ENCODE measurements at places on chromosomes 2 and 18.

GRCh38 chr18:21997207-21998143, 171.9 kb upstream of the GATA6 start:
- peak; percentile 37 for DNase-seq

- DNase-seq = no peak
These were observed 94.8 kb upstream of the B3GNT7 start for GRCh38 chr2:231300722-231301076.

DNA sequence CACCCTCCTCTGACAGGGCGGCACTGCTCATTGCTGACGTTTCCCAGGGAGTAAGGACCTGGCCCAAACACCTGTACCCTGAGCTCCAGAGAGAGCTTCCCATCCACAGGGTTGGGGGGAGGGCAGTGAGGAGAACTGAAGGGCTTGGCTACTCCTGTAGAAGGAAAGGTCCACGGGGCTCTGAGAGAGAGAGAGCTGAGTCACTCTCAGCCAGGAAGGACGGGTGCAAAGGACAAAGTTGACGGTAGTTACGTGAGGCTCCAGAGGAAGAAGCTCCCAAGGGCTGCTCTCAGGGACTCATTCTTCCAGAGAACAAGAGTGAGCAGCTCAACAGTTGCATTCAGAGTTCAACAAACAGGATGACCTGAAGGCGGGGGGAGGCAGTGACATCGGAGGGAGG, 852.5 kb downstream of the GALR1 start:
- DNase-seq = no peak

- DNase-seq = peak; percentile 77
These were observed 25.4 kb upstream of the SLC66A3 start for GRCh38 chr2:11129598-11130449.

DNA sequence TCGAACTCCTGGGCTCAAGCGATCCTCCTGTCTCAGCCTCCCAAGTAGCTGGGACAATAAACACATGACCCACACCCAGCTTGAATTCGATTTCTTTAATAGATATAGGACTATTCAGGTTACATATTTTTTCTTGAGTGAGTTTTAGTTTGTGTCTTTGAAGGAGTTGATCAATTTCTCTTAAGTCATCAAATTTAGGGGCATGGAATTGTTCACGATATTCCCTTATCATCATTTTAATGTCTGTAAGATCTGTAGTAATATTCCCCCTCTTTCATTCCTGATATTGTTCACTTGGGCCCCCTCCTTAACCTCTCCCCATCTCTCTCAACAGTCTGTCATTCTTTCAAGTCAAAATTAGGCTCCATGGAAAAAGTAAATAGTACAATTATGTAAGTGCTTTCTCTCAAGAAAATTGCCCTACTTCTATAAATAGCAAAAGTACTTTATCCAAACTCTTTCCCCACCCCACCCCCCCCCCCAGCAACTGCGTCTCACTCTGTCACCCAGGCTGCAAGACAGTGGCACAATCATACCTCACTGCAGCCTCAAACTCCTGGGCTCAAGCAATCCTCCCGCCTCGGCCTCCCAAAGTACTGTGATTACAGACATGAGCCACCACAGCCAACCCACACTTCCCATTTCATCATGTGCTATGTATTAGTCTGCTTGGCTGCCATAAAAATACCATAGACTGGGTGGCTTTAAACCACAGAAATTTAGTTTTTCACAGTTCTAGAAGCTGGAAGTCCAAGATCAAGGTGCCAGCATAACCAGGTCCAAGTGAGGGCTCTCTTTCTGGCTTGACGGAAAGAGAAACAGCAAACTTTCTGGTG, 20.1 kb downstream of the WDR33 start:
- peak; percentile 12 for DNase-seq

DNA sequence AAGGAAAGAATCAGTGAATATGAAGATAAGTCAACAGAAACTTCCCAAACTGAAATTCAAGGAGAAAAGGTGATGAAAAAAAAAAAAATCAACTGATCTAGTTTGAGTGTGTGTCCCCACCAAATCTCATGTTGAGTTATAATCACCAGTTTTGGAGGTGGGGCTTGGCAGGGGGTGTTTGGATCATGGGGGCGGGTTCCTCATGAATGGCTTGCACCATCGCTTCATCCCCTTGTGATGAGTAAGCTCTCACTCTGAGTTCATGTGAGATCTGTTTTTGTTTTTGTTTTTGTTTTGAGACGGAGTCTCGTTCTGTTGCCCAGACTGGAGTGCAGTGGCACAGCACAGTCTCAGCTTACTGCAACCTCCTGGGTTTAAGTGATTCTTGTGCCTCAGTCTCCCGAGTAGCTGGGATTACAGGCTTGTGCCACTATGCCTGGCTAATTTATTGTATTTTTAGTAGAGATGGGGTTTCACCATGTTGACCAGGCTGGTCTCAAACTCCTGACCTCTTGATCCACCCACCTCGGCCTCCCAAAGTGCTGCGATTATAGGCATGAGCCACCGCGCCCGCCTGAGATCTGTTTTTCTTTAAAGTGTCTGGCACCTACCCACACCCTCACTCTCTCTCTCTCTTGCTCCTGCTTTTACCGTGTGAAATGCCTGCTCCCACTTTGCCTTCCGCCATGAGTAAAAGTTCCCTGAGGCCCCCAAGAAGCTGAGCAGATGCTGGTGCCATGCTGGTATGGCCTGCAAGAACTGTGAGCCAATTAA, 4.0 kb upstream of the SLC66A2 start:
- DNase-seq = peak; percentile 37

- peak; percentile 58 for DNase-seq
These were observed 216.2 kb downstream of the GBX2 start for GRCh38 chr2:235951982-235952381.

GRCh38 chr2:113965644-113966043, 75.8 kb downstream of the ACTR3 start:
- DNase-seq = peak; percentile 48

- DNase-seq = no peak
These were observed 33.5 kb upstream of the MAP4K3 start for GRCh38 chr2:39470580-39470979.

GRCh38 chr2:241989074-241989473, 119.5 kb downstream of the RTP5 start:
- DNase-seq = no peak

GRCh38 chr2:44605511-44605910, 243.8 kb downstream of the CAMKMT start:
- no peak for DNase-seq

DNA sequence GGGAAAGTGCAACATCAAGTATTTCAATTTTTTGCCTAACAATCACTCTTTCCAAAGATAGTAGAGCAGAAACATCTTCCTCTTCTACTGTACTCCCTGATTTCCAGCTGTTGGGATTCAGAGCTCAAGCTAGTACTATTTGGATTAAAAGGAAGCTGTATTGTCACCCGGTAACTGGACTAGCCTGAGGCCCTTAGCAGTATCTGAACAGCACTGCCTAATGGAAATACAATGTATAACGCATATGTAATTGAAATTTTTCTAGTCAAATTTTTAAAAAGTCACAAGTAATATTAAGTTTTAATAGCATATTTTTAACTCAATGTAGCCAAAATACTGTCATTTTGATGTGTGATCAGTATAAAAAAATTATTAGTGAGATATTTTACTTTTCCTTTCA, 86.2 kb downstream of the COX7A2L start:
- DNase-seq = no peak

- no peak for DNase-seq
These were observed 758 bp downstream of the LYPD1 start for GRCh38 chr2:132668987-132669907.

DNA sequence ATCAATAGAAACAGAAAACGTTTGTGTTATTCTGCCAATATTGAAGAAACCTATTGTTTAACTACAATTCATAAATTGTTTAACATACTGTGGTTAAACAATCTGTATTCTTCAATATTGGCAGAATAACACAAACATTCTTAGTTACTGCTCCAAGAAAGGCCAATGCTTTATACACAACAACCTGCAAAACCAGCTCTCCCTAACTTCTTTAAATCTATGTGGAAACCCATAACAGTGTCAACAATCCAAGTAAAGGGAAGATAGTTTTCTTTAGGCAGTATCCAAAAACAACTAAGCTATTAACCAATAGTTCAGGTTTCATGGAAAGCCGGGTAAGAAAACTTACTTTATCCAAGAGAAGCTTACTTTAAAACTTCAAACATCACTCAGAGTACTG, 6.2 kb upstream of the RBM45 start:
- DNase-seq = no peak

Data from activated CD4-positive, alpha-beta T cell treated with anti-CD3 and anti-CD28 coated beads, Interleukin-2, amount 50 U/mL, for 16 hours (primary cell).